ENCODE measurements at places on chromosomes 7 and 10.

DNA sequence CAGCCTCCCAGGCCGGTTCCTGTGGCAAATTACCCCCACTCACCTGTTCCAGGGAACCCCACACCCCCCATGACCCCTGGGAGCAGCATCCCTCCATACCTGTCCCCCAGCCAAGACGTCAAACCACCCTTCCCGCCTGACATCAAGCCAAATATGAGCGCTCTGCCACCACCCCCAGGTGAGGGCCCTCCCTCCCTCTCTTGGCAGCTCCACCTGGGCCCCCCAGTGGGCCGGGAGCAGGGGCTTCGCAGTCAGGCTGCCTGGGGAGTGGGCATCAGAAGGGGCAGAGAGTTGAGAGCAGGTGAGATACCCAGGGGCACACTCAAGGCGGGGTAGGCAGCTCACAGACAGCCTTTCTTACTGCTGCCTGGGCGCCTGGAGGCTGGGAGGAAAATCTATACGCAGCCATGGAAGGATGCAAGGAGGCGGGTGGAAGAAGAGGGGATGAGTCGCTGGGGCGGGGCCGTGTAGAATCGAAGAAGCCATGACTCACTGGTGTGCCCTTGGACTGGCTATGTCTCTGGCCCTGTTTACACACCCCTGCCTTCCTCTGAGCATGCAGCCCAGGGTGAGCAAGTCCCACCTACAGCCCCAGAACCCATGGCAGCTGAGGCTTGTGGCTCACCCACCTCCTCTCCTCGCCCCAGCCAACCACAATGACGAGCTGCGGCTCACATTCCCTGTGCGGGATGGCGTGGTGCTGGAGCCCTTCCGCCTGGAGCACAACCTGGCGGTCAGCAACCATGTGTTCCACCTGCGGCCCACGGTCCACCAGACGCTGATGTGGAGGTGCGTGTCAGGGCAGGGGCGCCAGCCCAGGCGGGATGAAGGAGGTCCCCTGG lies 48.6 kb upstream of the PPIF start:
- DNase-seq: peak; percentile 98

- DNase-seq: no peak
Observed at GRCh38 chr10:43261578-43262396, 5.1 kb downstream of the RASGEF1A start.

GRCh38 chr7:112937651-112938415 lies 147.6 kb upstream of the TMEM168 start:
- DNase-seq: peak; percentile 45

DNA sequence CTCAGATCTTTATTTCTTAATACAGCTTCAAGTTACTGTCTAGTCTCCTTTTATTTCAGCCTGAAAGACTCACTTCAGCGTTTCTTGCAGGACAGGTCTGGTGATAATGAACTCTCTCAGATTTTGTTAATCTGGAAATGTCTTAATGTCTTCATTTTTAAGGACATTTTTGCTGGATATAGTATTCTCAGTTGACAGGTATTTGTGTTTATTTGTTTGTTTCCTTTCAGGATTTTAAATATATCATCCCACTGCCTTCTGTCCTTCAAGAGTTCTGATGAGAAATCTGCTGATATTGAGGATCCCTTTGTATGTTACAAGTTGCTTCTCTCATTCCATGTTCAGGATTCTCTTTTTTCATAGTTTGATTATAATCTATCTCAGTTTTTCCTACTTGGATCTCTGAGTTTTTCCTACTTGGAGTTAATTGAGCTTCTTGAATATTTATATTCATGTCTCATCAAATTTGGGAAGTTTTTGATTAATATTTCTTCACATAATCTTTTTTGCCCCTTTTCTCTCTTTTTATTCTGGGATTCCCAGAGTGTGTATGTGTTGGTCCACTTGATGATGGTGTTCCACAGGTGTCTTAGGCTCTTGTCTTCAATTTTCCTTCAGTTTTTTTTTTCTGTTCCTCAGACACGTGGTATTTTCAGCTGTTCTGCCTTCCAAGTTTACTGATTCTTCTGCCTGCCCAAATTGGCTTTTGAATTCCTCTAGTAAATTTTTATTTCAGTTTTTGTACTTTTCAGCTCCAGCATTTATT lies 49.9 kb downstream of the PTEN start:
- DNase-seq: no peak

GRCh38 chr7:28409716-28410627 lies 2.3 kb upstream of the CREB5 start:
- DNase-seq: peak; percentile 46

Data from iris pigment epithelial cell (primary cell).